ENCODE measurements at places on chromosomes 1 and 21.

GRCh38 chr1:234433563-234434285, 45.3 kb downstream of the TARBP1 start:
- DNase-seq = no peak

- DNase-seq = no peak
Observed at GRCh38 chr1:47986761-47987200, 10.4 kb downstream of the TRABD2B start.

DNA sequence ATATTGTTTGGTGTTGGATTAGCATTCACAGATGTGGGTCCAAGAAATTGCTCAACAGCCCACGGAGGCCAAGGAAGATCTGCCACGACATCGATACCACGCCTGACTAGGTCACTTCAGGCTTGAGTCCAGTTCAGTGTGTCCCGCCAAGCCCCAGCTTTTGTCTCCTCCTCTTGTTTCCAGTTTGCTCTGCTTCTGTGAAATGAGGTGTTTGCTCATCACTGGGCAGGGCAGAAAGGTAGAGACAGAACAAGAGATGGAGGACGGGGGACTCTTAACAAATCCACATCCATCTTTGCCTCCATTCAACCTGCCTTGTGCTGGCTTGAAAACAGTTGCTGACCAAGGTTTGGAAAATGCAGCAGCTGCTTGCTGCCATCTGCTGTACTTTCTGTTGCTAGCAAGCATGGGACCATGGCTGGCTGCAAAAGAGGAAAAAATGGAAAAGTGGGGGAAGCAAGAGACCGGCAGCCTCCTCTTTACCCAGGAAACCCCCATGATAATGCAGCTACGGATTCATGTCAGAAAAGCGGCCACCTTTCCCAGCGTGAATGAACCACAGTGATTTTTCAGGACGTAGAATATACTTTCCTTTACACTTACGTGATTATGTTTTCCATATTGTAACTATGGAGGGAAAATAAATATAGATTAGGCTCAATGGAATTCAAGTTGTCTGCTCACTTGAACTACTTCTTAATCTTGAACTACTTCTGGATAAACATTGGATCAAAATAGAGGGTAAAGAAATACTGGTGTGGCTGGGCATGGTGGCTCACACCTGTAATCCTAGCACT, 80.2 kb upstream of the GREM2 start:
- no peak for DNase-seq

GRCh38 chr21:44931137-44931500, 8.7 kb upstream of the SLX9 start:
- DNase-seq = no peak

- no peak for DNase-seq
Observed at GRCh38 chr1:98084188-98084587, 163.4 kb upstream of the DPYD start.

DNA sequence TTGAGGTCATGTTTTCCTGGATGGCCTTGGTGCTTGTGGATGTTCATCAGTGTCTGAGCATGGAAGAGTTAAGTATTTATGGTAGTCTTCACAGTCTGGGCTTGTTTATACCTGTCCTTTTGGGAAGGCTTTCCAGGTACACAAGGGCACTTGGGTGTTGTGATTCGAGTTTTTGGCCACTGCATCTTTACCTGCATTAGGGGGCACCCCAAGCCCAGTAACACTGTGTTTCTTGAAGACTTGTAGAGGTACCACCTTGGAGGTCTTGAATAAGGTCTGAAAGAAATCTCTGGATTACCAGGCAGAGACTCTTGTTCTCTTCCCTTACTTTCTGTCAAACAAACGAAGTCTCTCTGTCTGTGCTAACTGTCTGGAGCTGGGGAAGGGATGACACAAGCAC, 34.4 kb upstream of the ROR1 start:
- DNase-seq = no peak

All from NCI-H187 treated with DMSO at 0.1 percent for 48 hours (cell line).